Activated CD4-positive, alpha-beta T cell treated with anti-CD3 and anti-CD28 coated beads, Interleukin-2, amount 50 U/mL, for 48 hours (primary cell): ENCODE measurements at places on chromosomes 6 and 20.
A peak's percentile ranks its signal among the peaks of the same experiment; 100 is the strongest.

DNA sequence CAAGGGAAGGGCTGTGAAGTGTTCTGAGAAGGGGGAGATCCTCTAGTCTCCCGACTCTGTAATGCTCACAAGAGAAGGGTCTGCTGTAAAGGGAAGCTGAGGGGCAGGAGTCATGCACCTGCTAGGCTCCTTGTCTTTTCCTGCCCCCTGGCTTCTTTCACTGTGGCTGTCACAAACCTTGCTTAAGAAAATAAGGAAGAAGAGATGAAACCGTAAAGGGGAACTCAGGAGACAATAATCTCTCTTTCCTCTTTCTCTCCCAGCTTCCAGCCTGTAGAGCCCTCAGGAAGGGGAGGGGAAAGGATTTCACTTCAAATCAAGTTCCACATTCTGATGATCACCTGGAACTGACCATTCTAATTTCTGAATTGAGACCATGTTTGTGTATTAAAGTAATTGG is 26.3 kb downstream of the SLC13A3 start:
- DNase-seq, result no peak

DNA sequence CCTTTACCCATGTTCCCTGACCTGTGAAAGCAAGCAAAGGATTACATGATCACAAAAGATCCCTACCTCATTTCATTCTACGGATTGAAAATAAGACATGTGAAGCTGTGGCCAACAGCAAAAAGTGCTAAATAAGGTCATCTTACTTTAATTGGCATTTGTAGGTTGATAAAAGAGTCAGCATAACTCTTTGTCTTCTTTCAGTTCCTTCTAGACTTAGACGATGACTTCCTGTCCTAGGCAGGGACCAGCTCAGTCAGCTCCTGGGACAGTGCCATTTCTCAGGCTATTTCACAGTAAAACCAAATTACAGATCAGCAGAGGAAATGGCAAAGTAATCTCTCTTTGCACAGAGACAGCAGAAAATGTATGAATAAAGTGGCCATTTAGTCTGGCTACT is 480.7 kb downstream of the RFPL4B start:
- DNase-seq, result no peak

- DNase-seq, result no peak
Observed at GRCh38 chr6:4107873-4108272, 27.5 kb downstream of the ECI2 start.

- no peak for DNase-seq
Observed at GRCh38 chr20:9258901-9259300, 190.0 kb downstream of the PLCB4 start.

- peak; percentile 16 for DNase-seq
Observed at GRCh38 chr6:138817799-138818198, 21.9 kb downstream of the ECT2L start.

- no peak for DNase-seq
Observed at GRCh38 chr6:98836025-98836961, 1.9 kb downstream of the POU3F2 start.

DNA sequence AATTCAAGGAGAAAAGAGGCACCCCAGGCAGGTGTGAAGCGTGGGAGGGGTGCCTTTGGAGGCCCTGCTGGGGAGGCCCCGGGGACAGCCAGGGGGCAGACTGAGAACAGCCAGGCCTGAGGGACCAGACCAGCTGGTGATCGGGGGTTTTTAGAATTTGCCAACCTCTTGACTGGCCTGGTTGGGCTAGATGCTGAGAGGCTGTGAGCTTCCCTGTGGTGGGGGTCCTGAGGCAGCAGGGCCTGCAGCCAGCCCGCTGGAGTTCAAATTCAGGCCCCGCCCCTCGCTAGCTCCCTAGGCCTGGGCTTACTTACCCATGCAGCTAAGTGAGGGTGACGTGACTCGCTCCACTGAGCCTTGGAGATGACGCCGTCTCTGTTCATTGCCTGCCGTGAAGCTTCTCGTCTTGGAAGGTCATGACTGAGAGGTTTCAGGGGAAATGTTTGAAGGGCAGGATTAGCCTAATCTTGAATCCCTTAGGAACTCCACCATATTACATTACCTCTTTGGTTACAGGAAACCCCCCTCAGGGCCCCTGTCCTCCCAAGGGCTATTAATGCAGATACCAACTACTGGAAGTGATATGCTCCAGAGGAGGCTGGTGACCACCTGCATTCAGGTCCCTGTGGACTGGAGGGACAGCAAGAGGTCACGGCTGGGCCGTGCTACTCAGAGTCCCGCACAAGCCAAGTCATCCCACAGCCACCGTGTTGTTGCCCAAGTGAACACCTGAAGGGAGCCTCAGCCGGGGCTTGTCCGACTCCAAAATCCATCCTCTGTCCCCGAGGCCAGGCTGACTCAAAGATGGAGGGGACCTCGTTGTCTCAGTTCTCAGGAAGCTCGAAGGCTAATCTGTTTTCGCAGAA is 73.9 kb upstream of the DUSP22 start:
- DNase-seq, result no peak

GRCh38 chr6:166223079-166223478 is 55.4 kb upstream of the TBXT start:
- DNase-seq, result no peak

GRCh38 chr6:4615891-4616290 is 160.3 kb upstream of the CDYL start:
- DNase-seq, result no peak

DNA sequence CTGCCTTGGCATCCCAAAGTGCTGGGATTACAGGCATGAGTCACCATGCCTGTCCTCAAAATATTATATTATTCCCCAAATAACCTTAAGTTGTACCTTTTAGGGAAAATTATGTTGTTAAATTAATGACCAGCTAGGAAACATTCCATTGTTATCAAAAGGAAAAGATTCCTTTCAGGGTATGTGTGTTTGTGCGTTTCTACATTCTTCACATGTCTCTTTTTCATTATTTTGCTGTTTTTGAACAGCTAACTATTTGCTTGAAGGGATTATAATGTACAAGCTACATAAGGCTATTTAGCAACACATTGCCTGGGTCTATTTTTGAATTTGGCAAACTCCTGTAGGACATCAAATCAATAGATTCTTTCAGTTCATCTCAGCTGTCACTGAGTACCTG is 57.1 kb downstream of the GJA1 start:
- DNase-seq, result no peak

GRCh38 chr6:73455865-73456629 is 4.0 kb upstream of the CGAS start:
- no peak for DNase-seq

- no peak for DNase-seq
Observed at GRCh38 chr6:45668705-45669104, 291.0 kb upstream of the SUPT3H start.

DNA sequence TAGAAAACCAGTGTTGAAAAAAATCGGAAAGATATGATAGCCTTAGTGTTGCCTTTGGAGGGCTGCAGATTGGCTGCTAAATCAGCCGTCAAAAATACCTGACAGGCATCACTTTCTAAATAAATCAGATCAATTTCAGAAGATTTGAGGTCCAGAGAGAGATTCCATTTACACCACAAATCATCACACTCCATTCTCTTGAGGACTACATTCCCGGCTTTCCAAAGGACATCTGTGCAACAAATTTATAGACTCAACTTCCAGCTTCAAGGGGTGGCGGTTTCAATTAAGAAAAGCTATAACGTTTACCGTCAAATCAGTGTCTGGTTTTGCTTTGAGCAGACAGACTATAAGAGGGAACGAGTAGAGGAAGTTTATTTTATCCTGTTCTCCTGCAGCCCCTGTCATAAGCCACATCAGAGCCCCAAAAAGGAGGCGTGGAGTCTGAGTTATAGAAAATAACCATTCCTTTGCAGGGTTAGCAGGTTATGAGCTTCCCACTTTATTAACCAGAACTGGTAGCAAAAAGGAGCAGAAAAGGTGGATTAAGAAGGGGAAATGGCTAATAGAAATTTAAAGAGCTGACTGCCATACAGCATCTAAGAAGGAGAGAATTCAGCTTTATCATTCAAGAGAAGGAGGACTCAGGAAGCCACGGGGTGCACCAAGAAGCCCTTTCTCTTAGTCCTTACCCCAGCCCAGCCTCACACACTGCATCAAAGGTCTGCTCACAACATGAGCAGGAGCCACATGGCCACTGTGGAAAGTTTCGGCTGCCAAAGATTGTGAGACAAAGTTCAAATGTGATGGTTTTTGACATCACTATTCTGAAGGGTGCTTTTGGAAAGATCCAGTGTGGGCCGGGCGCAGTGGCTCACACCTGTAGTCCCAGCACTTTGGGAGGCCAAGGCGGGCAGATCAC is 12.9 kb upstream of the UQCC2 start:
- no peak for DNase-seq

DNA sequence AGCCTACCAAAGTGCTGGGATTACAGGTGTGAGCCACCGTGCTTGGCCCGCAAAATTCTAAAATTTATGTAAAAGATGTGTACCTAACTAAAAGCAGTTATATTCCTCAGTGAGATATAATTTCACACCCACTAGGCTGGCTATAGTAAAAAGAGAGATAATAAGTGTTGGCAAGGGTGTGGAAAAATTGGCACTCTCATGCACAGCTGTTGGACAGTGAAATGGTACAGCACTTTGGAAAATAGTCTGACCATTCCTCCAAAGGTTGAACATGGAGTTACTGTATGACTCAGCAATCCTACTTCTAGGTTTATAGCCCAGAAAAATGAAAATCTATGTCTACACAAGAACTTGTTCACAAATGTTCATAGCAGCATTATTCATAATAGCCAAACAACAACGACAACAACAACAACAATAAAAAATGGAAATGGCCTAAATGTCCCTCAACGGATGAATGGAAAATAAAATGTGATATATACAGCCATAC is 13.9 kb downstream of the C6orf15 start:
- DNase-seq, result no peak

- no peak for DNase-seq
Observed at GRCh38 chr6:159012201-159012600, 12.2 kb upstream of the RSPH3 start.

DNA sequence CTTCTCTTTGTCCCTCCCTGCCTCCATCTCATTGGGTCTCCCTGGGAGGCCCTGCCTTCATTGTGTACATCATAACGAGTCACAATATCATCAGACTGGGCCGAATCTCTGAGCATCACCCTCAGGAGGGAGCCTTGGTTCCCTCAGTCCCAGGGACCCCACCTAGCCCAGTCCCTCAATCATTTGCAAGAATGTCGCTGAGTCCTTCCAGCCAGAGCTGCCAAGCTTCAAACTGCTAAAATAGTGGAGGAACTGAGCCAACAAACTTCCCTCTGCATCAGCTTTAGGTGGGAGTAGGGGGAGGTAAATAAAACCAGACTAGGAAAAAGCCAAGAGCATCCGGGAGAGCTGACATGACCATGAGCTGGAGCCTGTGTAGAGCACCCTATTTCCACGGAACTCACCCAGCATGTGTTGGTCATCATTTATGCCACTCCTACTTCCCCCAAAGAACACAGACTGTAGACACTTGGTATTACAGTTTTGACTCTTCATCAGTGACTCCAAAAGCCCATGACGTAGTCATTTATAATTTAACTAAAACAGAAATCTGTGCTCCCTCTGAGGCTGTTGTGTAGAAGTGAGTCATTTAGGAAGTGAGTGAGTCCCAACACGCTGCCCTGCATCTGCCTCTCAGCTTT is 28.8 kb upstream of the IL17A start:
- DNase-seq, result peak; percentile 61

- DNase-seq, result no peak
Observed at GRCh38 chr20:20786428-20786827, 74.0 kb upstream of the RALGAPA2 start.

- DNase-seq, result no peak
Observed at GRCh38 chr6:52576054-52576391, 837 bp downstream of the TRAM2 start.

GRCh38 chr20:21324126-21324525 is 21.0 kb downstream of the XRN2 start:
- DNase-seq, result no peak
